ENCODE measurements at places on chromosomes 2 and 18. TPM values are rescaled to one million over a fixed set of nuclear protein-coding genes. Genes with fewer than 3 reads are reported as not detected.

Gene EFR3B
- 0.05 TPM for total RNA-seq

Gene UGT1A10
- total RNA-seq: not detected

Gene REEP1
- total RNA-seq: 0.36 TPM

Gene GALR1
- not detected for total RNA-seq

Gene ASB1
- 25.0 TPM for total RNA-seq

Gene TMEM178A
- 0.43 TPM for total RNA-seq

Gene TFCP2L1
- total RNA-seq: not detected

Gene GPR55
- 1.9 TPM for total RNA-seq

DNA sequence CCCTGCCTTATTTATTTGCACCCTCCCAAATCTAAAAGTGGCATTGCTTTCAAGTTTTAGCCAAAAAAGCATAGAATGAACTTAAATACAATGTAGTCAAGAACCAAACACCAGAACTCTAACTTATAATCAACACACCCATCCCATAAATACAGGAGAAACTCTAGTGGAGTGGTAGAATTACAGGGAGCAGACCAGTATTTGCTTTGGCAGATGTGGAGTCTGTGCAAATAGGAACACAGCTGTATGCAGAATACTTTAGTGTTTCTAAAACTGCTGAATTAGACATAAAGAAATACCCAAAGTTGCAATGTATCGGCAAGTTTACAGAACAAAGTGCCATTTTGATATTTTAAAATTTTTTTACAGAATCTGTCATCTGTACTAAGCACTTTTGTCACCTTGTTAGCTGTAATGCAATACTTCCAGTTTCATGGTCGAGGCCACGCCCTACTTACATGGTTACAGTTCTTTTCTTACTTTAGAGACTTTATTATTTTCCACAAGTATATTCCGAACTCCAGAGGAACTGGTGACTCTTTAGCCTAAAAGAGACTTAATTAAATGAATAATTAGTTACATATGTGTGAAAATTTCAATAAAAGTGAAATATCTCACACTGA lies 23.7 kb upstream of the COL5A2 start:
- no peak for DNase-seq

DNA sequence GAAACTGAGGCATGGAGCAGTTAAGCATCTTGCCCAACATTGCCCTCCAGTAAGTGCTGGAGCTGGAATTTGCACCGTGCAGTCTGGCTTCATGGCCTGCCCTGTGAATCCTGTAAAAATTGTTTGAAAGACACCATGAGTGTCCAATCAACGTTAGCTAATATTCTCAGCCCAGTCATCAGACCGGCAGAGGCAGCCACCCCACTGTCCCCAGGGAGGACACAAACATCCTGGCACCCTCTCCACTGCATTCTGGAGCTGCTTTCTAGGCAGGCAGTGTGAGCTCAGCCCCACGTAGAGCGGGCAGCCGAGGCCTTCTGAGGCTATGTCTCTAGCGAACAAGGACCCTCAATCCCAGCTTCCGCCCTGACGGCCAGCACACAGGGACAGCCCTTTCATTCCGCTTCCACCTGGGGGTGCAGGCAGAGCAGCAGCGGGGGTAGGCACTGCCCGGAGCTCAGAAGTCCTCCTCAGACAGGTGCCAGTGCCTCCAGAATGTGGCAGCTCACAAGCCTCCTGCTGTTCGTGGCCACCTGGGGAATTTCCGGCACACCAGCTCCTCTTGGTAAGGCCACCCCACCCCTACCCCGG lies 1.3 kb downstream of the PROC start:
- no peak for DNase-seq

GRCh38 chr2:20104900-20105545 lies 53.6 kb upstream of the LAPTM4A start:
- DNase-seq: no peak

GRCh38 chr2:121088251-121089165 lies 196.5 kb downstream of the TFCP2L1 start:
- no peak for DNase-seq

DNA sequence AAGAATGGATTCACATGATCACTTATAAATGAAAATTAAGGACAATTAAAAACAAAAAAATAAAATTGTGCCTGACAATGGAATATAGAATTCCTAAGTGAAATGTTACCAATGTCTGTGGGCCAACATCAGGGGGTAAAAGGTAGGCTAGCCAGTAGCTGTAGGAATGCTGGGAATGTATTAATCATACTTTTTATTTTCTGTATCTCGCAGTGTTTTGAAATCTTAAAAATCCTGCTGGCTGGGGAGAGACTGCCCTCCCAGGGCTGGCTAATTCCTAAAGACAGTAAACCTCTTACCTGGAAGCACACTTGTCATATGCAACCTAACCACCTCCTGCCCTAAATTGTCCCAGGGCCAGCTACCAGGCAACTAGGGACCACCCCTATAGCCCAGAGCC lies 69.8 kb downstream of the REV1 start:
- no peak for DNase-seq

All from naive thymus-derived CD4-positive, alpha-beta T cell (primary cell).